ENCODE measurements at places on chromosomes 16 and 17. TPM values are rescaled to one million over a fixed set of nuclear protein-coding genes. Genes with fewer than 3 reads are reported as not detected.

Gene RAMP2
- polyA plus RNA-seq, result not detected

Gene KRT12
- not detected for polyA plus RNA-seq

Gene KRTAP9-8
- not detected for polyA plus RNA-seq

Gene ABCC3
- polyA plus RNA-seq, result 0.91 TPM

Gene EVPLL
- not detected for polyA plus RNA-seq

Gene EARS2
- polyA plus RNA-seq, result 14.4 TPM

Gene TSNAXIP1
- not detected for polyA plus RNA-seq

Gene HYDIN
- not detected for polyA plus RNA-seq

Gene NPIPA3
- 0.80 TPM for polyA plus RNA-seq

Gene TENT4B
- polyA plus RNA-seq, result 3.4 TPM

Gene KRT32
- polyA plus RNA-seq, result not detected

Gene TEX19
- polyA plus RNA-seq, result 0.36 TPM

Data from IgD-negative memory B cell (primary cell).